ENCODE measurements at places on chromosomes 11 and 22. TPM values are rescaled to one million over a fixed set of nuclear protein-coding genes. Genes with fewer than 3 reads are reported as not detected.

The TRIM6 gene
- total RNA-seq = 8.7 TPM

The TRIM49 gene
- not detected for total RNA-seq

The ANO1 gene
- total RNA-seq = not detected

The SBF2 gene
- total RNA-seq = 36.5 TPM

The HBG1 gene
- total RNA-seq = not detected

The IRAG1 gene
- 8.6 TPM for total RNA-seq

The MRGPRE gene
- not detected for total RNA-seq

The CYTH4 gene
- total RNA-seq = 0.14 TPM

Data from smooth muscle cell of the umbilical artery (primary cell).